ENCODE measurements at places on chromosomes 7 and 10.

DNA sequence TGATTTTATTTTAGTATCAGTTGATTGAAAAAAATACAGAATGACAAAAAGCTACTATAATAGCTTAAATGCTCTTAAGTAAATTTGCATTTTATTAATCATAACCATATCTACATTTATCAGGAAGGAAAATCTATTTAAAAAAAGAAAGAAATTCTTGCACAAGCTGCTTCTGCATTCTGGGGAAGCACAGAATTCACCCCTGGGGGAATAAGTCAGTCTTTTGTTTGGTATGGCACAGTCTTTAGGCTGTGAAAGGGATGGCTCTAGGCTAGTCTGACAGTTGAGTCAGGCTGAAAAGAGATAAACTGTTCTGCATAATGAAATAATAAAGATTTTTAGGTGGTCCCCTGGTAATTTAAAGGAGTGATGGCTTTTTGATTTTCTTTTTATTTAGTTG, 37.9 kb downstream of the HTR7 start:
- DNase-seq: no peak

DNA sequence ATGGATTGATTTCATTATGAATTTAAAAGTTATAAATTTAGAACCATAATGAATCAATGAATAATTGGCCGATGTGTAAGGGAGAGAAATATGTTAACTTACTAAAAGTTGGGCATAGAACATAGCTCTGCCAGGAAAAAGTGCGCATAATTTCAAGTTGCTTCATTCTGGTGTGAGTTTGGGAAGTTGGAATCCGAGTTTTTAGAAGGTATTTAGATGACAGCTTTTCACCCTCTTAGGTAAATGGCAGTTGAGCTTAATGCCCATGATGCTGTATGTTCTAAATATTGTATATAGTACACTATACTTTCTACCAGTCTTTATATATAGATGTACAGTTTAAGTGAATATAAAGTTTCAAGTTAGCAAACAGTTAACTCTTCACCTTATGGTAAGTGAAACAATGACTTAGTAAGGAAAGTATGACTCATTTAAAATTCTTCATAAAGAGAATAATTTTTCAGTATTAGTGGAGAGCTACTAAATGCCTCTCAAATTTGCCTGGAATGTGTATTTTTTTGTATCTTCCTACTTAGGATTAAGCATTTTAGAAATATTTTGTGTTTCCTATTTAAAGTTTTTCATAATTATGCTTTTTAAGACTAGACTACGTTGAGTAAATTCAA, 1.6 kb downstream of the C1GALT1 start:
- DNase-seq: no peak

GRCh38 chr7:151368136-151368571, 26.5 kb downstream of the NUB1 start:
- DNase-seq: peak; percentile 84

GRCh38 chr7:129799350-129799955, 153.3 kb downstream of the UBE2H start:
- DNase-seq: no peak

DNA sequence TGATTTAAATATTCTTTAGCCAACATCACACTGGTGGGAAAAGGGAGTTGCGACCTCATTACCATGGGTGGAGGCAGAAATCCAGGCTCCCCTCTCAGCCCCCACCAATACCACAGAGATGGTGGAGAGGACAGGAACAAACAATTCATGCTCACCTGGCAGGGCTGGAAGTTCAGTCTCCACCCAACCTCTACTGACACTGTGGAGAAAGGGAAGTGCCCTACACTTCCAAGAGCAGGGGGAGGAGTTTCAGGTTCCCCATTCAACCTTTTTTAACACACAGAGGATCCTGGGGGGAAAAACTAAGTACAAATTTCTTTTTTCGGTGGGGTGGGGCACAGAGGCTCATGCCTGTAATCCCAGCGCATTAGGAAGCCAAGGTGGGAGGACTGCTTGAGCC, 210.1 kb upstream of the KCTD7 start:
- DNase-seq: no peak

DNA sequence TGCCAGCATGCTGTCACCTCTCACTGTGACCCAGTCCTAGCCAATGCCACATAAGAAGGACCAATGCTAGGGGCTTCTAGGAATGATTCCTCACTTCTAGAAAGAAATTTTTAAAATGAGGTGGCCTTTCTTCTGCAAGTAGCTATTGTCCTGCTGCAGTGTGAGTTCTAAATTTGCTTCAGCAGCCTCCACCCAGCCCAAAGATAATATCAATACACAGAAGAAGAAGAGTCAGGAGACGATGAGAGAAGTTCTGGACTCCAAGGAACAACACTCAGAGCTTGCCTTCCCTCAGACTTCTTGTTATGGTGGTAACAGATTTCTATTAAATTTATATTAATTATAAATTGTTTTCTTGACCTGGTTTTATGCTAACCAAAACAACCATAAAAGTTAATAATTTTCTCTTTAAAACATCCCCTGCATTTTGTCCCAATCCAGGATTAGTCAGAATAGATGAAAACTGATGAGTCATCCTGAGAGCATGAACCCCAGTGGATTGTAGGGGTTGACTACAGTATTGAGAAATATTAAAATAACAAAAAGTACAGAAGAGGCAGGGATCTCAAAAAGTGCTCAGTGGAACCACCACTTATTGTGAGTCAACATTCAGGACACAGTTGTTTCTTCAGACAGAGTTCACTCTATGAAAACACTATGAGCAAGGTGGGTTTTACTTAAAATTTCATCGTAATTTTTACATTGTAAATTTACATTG, 29.6 kb upstream of the AKR1C2 start:
- DNase-seq: no peak

DNA sequence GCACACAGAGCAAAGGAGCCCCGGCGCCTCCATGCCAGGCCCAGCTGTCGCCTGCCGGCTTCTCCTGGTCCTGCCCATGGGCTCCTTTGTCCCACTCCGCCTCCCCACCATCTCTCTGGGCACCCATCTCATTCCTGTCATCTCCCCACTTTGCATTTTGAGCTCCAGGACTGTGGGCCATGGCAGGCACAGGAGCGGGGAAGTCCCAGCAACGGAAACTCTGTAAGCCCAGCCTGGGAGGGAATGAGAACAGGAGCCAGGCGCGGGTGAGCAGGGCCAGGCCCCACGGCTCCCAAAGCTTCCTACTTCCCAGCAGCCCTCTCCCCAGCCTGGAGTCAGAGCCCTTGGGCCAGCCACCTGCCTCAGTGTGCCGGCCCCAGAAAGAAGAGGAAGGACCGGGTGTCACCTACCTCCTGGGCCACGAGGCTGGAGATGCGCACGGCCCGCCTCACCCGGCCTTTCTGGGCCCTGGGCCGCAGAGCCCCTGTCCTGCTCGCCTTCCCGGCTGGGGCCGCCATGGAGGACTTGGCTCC, 23.1 kb downstream of the KCNH2 start:
- no peak for DNase-seq

DNA sequence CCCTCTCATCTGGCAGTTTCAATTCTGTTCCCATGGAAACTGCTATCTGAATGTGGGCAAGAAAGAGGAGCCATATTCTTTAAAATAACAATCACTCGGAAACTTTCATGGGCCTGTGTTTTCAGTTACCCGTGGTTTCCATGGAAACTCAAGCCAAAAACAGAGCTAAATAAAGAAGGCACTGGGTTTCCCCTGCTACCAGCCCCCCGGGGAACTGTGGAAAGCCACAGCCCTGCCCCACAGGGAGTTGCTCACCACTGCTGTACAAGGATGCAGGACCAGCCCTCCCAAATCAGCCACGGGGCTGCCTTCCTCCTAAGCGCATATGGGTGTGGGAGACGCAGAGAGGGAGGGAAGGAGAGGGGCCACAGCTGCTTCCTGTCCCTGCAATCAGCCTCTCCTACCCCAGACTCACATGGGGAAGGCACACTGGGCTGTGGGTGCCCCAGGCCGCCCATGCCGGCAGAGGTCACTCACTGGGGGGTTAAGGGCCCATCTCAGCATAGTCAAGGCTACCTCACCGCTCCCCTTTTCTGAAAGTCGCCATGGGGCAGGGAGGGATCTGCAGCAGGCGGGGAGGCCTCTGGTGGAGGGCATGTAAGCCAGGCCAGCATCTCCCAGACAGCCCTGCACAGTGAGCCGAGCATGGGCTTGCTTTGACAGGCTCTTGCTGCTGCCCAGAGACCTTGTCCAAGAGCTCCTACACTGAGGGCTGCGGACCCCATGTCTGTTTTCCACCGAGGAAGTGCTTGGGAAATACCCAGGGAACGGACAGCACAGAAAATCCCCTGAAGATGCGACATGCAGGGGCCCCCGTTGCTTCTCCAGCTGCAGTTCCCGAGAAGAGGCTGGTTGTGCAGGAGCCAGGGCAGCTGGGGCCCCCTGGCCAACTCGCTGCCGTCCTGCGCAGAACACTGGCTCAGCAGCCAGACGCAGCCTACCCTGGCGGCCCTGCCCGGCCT, 157.3 kb upstream of the PPP2R2D start:
- no peak for DNase-seq

DNA sequence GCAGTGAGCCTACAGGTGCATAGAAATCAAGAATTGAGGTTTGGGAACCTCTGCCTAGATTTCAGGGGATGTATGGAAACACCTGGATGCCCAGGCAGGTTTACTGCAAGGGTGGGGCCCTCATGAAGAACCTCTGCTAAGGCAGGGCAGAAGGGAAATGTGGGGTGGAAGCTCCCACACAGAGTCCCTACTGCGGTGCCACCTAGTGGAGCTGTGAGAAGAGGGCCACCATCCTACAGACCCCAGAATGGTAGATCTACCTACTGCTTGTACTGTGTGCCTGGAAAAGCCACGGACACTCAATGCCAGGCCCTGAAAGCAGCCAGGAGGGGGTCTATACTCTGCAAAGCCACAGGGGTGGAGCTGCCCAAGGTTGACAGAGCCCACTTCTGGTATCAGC, 533.5 kb downstream of the GPAM start:
- DNase-seq: no peak

DNA sequence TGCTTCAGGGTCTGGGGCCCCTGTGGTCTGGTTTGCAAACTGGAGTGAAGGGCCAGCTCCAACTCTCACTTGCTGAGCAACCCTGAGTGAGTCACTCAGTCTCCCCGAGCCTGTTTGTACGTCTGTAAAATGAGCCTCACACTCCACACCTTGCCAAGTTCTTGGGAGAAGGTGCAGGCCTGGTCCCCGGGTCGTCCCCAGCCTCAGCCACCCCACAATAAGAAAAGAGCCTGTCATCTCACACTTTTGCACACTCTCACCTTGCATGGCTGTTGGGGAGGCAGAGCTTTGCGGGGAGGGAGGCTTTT, 5.2 kb downstream of the GRIFIN start:
- no peak for DNase-seq
